Hypothalamus (tissue), 51 donors: ENCODE measurements at places on chromosomes 6 and 20.
A peak's percentile ranks its signal among the peaks of the same experiment; 100 is the strongest.

DNA sequence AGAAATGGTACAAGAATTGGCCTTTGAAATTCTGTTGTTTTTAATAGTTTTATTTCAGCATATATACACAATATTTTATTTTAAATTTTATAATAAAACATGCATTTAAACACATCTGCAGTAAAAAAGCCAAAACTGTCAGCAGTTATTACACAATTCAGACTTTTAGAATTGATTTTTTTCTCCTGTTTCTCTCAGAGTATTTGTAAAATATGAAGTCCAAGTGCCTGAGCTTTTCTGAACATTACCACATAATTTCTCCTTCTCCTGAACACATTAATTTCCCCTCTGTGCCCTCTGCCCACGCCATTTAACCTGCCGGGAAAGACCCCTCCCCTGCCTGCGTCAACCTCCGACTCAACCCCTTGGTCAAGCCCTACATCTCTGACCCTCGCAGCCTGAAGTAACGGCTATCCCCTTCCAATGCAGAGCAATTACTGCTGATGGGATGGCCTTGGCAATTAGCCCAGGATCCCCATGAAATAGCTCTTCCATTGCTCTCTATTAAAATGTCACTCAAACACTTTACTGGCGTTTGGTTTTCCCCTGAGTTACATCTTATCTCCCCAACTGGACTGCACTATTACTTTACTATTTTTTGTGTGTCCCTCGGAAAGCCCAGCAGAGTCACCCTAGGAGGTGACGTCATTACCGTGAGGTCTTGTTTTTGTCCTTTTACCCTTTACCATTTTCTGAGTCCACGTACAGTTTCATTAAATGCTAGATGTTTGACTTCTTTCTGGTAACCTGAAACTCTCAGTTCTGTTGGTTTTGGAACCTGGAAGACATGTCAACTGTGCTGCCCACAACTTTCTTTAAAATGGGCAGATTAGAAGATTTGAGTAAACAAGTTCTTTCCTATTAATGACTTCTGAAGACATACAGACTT, 146.7 kb upstream of the TAB2 start:
- DNase-seq: no peak

DNA sequence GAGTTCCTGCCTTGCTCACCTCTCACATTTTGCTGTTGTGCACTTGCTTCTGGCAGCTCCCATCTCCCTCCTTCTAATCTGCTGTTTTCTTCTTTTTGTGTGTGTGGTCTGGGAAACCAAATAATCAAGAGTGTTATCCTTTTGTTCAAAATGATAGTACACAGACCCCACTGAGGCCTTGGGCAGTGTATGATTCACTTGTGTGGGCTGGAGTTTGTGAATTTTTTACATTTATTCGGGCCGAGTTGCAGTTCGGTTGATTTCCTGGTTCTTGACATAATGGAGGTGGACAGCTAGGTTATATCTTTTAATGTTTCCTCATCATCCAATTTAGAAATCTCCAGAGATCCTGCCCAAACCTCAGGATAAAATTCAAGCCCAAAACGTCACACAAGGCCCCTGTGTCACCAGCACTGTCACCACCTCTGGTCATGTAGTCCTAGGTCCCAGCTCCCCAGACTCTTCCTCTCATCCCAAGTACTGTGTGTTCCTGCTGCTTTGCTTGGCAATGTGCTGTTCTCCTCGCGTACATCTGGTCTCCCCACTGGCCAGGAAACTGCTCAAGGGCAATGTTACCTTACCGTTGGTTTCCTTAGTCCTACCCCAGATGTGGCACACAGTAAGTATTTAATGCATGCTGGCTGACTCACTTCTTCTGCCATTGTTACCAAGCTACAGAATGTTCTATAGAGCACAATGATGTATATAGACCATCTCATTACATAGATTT, 55.7 kb upstream of the PHACTR2 start:
- no peak for DNase-seq

- DNase-seq: no peak
Observed at GRCh38 chr20:30816182-30816645, 441.2 kb upstream of the DEFB115 start.

DNA sequence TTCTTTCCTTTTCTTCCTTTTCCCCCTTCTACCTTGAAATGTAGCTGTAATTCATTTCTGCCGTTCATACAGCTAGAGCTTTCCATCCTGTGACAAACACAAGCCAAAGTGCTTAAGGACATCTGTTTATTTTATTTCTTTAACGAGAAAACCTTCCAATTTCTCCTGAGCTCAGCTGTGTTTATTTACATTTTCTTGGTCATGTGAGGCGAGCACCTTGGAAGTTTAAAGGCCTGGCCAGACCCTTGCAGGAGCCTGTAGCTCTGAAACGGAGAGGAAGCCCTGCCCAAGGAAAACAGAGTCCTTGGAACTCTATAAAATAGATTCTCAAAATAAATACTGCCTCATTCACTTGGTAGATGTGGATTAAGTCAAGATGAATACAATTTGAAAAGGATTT, 223.1 kb downstream of the EYA2 start:
- DNase-seq: no peak

- no peak for DNase-seq
Observed at GRCh38 chr6:36615018-36615761, 21.0 kb downstream of the SRSF3 start.

DNA sequence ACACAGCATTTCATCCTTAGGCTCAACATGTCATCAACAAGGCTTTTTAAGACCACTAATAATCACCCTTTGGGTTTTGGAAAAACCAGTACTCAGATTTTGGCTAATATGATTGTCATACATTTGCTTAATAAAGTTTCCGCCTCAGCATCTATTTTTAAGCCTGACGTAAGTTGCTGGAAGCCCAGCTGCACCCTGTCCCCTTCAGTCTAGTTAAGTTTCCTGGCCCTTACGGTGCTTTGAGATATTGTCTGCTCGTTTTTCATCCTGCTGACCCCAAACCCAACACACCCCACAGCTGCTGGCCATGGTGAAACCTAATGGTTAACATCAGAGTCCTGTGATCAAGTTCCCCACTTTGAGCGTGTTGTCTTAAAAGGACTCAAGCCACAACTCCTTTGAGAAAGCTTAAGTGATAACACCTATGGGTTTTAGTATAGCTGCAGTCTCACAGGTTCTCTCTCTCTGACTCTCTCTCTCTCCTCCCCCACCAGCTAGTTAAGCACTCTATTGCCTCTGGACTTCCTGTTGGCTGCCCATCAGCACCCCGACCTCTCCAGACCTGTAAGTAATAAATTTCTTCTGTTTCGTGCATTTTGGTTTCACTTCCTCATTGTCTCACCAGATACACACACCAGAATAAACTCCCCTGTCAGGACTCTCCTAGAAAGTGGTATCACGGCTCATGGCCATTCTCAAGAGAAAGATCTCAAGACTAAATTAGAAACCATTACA, 802.0 kb downstream of the C6orf118 start:
- no peak for DNase-seq

DNA sequence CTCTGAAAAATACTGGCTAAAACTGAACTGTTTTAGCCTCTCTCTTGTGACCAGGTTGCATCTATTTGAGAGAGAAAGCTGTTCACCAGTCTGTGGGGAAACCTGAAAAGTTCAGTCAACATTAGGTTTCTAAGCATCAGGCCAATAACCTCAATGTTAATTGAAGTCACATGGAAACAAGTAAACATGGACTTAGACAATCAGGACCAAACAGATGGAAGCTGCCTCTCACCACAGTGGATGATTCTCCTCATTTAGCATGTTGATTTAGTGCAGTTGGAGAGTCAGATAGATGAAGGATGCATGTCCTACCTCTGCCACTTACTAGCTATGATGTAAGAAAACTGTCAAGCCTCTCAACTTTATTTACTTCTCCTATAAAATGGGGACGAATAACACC, 18.2 kb downstream of the SCGN start:
- DNase-seq: no peak

DNA sequence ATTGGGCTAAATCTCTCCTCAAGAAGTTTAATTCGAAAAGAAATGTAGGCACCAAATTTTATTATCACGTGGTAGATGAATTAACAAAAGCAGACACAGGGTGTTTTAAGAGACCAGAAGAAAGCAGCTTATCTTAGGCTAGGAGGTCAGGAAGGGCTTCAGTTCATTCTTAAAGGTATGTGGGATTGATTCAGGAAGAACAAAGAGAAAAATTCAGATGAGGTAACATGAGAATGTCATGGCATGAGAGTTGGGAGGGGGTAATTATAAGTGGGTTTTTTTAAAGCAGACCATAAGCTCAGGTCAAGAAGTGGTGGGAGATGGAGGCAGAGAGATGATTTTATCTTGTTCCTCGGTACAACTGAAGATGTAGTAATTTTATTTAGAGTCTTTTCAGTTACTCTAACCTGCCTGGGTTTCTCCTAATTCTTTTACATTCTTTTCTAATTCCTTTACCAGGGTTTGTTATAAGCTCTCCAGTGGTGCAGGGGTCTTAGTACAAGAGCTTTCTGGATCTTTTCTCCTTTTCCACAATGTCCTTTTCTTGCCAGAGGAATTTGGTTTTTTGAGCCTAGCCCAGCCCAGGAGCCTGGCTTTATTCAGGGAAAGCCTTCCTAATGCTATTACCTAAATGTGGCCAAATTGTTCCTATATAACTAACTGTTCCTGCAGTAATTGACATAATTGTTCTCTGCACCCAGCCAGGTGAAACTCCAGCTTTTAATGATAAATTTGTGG, 474.1 kb upstream of the BTBD3 start:
- DNase-seq: no peak

DNA sequence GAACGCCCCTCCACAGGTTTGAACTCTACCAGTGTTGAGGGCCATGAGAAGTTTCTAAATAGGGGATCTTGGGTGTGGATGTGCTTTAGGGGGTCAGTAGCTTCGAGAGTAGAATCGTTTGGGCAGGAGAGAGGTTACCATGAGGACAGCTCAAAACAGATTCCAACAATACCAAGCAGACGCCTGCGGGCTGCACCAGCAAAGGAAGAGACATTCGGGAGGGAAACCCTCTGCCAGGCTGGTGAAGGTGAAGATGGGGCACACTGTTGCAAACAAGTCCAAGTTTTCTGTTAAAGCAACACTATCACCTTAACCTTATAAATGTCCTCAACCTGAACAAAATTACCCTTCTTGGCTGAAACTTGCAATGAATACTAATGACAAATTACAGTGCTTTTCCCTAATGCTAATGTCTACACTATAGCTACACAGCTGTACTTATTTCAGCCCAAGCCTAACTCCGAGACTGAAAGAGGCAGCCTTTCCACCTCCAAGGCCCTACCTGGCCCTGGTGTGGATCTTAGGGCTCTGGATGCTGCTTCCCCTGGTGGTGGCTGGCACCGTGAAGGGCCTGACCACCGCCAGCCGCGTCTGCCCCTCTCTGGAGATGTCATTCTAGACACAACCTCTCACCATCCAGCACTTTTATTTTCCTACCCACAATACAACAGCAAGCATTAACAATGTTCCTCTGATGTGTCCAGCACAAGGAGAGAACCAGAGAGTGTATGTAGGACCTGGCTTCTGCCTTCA, 80.1 kb downstream of the DLL1 start:
- DNase-seq: no peak

GRCh38 chr6:29525311-29525639, 34.3 kb downstream of the UBD start:
- no peak for DNase-seq

GRCh38 chr6:13421425-13422059, 65.9 kb downstream of the GFOD1 start:
- no peak for DNase-seq

- no peak for DNase-seq
Observed at GRCh38 chr6:88165844-88166492, at the start of gene CNR1. CNR1 (minus strand) TSS chr6:88166347; CDS start chr6:88145274, 21,073 bp downstream.

DNA sequence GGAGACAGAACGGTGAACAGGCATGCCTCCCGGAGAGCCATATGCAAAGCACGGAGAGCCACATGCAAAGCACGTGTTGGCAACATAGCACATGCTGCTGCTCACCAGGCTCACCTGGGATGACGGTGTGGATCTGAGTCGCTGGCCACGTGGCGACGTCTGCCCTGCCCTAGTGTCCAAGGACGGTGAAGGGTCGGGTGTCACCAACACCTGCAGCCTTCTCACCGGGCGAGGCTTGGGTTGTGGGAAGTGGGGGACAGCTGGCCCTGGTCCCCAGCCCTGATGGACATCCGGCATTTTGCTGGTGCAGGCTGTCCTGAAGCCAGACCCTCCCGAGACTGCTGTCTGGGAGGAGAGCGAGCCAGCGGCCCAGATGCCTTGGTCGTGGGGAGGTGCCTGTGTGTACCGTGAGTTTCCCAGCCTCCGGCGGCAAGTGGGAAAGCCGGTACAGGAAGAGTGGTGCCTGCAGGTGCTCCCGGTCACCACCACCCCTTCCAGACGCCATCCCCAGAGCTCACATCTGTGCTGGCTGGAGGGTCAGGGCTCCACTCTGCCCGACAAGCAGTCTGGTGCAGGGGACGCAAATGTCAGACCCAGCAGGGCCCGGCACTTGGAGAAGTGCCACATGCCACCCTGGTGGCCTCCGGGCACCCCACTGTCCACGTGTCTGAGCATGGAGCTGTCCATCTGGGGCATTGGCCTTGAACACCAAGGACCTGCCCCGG, 5.9 kb upstream of the ADRM1 start:
- DNase-seq: no peak

- DNase-seq: peak; percentile 17
Observed at GRCh38 chr6:148577687-148578488, 168.9 kb upstream of the UST start.

DNA sequence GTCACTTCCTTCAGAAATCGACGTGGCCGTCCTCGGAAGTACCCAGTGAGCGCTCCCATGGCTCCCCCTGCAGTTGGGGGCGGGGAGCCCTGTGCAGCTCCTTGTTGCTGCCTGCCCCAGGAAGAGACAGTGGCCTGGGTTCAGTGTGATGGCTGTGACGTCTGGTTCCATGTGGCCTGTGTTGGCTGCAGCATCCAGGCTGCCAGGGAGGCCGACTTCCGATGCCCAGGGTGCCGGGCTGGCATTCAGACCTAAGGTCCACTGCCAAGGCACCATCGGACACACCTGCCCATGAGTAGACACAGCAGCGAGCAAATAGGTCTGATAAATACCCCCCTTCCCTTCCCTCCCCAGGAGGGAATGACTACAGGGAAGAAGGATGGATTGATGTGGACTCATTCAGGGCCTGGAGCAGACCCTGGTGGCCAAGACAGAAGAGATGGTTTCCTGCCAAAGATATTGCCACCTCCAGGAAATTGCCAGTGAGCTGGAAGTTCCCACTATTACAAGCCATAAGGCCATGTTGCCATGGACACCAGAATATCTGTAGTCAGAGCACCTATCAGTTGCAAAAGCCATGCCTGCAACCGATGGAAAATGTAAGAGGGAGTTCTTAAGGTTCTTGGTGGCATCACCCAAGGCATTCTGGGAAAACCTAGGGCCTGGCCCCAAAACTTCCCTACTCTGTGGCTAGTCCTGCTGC, 4.2 kb downstream of the TCF19 start:
- no peak for DNase-seq

DNA sequence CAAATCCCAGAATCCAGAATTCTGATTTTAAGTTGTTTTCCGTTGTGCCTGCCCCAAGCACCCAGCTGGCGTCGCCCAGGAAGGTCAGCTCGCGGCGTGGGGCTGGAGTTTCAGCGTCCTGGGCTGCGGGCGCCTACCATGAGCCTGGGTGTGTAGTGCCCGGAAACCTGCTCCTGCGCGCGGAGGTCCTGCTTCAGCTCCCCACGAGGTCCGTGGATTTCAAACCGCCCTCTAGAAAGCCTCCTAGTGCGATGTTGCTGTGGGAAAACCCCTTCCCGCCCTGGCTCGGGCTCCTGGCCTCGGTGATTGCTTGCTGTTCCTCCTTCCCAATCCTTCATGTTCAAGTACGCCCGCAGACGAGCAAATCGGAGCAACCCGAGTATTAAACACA, 51.3 kb upstream of the NRN1 start:
- no peak for DNase-seq

- DNase-seq: no peak
Observed at GRCh38 chr6:33433001-33433543, 13.2 kb downstream of the SYNGAP1 start.

- DNase-seq: no peak
Observed at GRCh38 chr20:47438464-47439381, 63.0 kb upstream of the NCOA3 start.
